ENCODE measurements at places on chromosomes 1 and 21.

- no peak for DNase-seq
These were observed 11.1 kb downstream of the RNU1-2 start for GRCh38 chr1:16906873-16907272.

DNA sequence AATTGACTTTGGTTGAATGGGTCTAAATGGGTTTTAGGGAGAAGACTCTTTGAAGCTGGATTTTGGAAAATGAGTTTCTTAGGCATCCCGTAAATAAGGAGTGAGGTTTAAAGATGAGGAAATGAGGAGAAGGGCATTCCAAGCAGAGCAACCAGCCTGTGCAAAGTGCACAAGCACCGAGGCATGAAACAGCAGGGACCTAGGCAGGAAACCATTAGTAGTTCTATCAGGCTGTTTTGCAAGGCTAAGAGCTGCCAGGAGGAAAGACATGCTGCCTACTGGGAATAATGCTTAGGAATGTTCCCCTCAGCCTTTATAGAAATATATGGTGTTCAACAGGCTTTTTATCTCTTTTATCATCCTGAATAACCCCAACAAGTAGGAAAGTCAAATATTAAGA is 153.1 kb upstream of the FGGY start:
- no peak for DNase-seq

- no peak for DNase-seq
These were observed 593.8 kb downstream of the LRRIQ3 start for GRCh38 chr1:73604211-73604610.

DNA sequence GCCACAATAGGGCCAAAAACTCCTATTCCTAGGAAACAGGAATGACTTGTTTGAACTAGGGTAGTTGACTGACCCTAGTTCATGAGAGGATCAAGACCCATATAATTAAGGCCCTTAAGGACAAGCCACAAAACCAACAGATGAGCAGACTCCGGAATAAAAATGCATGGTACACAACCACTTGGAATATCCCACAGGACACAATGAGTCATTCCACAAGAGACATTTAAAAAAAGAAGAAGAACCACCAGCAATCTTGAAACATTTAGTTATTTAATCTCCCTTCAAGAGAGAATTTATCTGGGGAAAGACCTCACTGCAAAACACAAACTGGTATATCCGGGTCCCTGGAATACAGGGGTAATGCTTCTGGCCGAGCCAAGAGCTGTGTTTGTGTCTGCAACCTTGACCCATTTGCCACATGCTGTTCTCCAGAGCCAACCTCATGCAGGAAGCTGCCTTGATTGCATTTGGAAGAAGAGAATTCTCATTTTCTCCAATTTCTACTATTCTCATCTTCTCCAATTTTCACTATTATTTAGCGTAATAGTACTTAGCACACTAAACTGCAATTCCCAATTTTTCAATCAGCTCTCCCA is 135.5 kb downstream of the TGFBR3 start:
- DNase-seq = no peak

DNA sequence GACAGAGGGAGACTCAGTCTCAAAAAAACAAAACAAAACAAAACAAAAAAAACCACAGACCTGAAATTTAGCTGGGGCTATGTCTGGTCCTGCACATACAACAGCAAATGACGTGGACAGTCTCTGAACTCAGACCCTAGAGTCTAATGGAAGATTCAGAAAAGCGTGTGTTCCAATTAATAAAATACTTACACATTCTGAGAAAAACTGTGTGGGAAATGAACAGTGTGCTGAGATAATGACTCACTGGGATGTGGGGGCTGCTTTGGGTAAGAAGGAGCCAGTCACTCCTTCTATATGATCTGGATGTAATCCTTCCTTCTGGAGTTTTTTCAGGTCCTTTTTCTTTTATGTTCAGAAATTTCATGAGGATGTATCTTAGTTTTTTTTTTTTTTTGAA is 29.4 kb downstream of the CLDN14 start:
- no peak for DNase-seq

DNA sequence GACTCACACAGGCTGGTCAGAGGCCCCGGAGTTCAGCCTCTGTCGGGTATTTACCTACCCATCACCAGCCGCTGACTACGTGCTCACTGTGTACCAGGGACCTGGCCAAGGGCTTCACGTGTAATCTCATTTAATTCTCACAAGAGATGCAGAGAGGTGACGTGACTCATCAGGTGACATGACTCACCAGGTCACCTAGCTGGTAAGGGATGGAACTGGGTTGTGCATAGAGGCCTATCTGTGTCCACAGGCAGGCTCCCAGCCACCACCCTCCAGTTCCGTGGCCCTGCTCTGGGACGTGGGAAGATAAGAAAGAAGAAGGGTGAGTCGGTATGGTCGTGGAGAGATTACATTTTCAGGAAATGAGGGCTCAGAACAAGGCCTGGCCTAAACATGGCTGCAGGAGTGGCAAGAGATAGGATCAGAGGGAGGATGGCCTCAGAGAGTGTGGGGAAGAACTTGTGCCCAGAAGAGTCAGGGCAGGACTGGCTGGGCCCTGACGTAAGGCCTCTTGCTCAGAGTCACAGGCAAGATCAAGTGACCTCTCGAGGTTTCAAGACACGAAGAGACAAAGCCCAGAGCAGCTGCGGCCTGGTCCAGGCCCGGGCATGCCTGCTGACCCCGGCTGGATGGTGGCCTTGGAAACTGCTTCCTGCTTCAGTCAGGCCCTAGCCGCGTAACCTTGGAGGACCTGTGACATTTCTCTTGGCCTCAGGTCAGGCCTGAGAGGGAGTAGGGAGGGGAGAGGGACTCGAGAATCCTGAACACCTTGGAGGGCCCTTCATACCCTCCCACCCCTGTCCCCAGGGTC is 52.7 kb upstream of the WASF2 start:
- DNase-seq = no peak

- no peak for DNase-seq
These were observed 1.3 kb upstream of the CHI3L1 start for GRCh38 chr1:203187689-203188264.

DNA sequence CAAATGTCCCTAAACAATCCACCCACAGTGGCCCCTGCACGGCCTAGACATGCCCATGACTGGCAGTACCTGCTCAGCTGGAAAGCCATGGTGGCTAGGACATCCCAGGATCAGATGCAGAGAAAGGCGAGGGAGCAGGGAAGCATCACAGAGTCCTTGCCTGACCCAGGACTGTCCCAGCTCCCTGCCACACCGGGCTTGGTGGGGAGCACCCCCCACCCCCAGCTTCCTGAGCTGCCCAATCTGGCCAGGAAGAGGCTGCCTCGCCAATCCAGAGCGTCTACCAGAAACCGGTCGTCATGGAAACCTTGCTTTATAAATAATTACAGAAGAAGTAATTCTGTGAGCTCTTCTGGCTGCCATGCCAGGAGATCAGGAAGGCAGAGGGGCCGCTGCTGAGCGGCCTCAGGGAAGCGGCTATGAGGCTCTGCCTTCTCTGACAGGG is 34.8 kb downstream of the ACOT7 start:
- DNase-seq = peak; percentile 66

DNA sequence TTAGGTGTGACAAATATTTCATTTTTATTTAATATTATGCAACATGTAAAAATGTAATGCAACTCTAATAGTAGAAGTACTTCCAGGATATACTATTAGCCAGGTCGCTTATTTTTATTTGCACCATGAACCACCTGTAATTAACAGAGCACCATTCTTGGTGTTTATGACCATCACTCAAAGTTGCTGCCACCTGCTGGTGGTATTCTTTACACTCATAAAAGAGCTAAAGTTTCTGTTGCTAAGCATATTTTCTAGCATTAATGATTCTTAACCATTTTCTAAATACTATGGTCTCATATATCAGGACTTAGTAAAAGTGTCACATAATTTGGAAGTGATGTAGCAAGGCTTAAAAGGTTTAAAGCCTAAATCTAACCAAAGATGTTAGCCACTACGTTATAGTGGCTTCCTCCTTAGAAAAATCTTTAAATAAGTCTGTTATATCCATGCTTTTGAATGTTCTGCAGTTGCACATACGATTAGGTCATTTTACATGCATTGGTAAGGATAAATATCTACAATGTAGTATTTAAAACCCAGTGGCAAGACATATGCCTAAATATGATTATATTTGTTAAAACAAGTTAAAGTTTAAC is 244.5 kb downstream of the NEGR1 start:
- no peak for DNase-seq

DNA sequence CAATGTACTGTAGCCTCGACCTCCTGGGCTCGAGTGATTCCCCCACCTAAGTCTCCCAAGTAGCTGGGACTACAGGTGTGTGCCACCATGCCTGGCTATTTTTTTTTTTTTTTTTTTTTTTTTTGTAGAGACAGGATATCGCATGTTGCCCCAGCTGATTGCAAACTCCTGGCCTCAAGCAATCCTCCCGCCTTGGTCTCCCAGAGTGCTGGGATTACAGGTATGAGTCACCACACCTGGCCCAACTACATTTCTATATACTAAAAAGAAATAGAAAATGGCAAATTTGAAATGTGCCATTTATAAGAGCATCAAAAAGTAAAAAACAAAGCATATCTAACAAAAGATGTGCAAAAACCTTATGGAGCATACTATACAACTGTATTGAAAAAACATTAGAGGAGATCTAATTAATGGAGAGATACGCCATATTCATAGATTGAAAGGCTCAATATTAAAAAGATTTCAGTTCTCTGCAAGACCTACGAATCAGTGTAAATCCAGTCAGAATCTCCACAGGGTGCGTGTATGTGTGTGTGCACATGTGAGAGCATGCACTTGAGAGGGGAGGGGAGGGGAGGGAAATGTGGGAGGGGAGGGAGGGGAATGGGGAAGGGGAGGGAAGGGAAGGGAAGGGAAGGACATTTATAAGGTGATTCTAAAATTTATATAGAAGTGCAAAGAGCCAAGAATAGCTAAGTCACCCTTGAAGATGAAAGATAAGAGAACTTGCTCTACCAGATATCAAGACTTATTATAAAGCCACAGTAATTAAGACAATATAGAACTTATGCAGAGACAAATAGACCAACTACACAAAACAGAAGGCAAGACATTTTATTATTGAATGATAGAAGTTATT is 15.5 kb upstream of the PADI4 start:
- DNase-seq = no peak

- DNase-seq = no peak
These were observed 44.1 kb downstream of the ITSN1 start for GRCh38 chr21:33686386-33686785.

DNA sequence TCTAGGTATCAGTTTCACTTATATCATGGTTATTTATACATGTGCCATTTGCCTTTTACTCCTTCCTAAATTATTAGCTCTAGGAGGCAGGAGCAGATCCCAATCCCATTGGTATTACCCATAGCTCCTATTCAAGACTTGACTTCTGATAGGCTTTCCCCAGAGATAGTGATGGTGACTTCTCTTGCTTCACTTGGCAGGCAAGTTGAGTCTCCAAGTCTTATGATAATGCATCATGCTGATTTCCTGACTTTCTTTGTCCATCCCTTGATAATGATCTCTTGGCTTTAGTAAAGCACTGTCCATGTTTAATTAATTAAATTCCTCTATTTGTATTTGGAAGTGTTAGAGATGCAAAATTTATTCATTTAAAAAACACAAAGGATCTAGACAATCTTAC is 253.5 kb upstream of the ADAMTS5 start:
- DNase-seq = no peak

DNA sequence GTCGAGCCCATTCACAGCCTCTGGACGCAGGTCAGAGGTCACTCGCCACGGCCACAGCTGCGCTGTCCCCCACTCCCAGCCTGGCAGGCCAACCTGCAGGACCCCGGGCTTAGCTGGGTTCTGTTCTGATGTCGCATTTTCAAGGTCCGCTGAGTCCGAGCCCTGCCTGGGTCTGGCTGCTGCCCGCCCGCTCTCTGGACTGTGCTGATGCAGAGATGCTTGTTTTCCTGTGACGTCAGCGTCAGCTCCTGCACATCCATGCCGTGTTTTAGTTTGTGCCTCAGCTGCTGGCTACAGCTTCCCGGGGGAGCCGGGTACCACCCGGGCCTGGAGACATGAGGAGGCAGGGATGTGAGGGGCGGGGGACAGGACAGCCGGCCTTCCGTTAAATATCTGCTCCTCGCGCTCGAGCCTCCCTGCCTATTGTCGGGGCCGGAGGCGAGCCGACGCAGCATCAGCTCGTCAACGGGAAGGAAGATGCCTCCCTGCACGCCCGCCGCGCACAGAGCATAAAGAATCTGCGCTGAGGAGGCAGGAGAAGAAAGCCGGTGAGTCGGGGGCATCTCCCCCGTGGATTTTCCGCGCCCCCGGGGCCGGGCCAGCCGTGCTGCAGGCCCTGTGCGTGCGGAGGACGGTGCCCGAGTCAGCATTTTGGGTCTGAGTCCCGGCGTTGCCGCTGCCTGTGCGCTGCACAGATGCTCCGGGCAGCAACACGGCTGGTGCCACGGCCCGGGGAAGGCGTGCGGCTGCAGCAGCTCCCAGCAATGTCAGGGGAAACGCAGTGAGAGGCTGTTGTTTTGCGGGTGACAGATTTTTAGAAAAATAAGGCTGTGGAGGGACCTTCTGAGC is 23.4 kb downstream of the PRKCZ start:
- DNase-seq = no peak

DNA sequence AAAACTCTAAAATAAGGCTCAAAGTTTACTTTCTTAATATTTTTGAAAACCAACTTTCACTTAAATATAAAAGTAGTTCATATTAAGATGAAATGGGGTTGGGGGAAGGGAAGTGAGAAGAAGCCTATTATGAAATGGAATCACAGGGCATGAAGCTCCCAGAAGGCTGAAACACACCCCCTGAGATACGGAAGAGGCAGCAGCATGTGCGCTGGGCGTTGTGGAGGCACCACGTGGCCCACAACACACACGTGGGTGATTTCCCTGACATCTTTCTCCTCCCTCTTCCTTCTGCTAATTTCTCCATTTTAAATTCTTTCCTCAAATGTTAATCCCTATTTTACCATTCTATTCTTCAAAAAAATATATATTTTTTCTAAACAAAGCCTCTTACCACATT is 35.6 kb upstream of the SEC16B start:
- DNase-seq = no peak

DNA sequence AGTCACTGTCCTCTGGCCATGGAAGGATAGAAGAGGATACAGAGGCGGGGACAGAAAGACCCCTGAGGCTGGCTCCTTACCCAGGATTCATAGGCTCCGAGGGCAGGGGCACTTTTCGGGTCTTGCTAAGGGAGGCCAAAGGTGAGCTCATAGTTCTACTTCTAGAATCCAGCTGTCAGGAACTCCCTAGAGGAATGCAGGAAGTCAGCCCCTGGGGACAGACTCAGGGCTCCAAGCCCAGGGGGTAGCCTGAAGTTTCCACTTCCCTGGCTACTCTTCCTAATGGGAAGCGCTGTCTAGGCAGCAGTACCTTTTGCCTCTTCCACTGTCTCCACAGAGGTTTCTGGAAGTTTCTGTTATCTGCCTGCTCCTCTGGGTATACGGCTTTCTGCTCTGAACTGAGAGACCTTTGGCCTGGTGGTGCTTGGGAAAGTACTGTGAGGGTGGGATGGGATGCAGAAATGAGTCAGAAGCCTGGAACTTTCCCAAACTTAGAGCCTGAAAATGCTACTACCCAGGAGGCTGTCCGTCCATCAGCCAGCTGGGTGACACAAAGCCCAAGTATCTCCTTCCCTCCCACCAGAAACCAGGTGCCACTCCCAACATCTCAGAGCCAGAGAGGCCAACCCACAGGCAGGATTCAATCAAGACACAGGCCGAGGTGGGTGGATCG is 3.6 kb downstream of the UBXN11 start:
- no peak for DNase-seq

GRCh38 chr1:13892198-13892597 is 192.2 kb downstream of the PRDM2 start:
- DNase-seq = no peak

- DNase-seq = no peak
These were observed 39.5 kb downstream of the TGFB2 start for GRCh38 chr1:218384581-218384993.

Data from activated CD8-positive, alpha-beta memory T cell treated with anti-CD3 and anti-CD28 coated beads for 24 hours (primary cell).